ENCODE measurements at places on chromosomes 1 and 21.

DNA sequence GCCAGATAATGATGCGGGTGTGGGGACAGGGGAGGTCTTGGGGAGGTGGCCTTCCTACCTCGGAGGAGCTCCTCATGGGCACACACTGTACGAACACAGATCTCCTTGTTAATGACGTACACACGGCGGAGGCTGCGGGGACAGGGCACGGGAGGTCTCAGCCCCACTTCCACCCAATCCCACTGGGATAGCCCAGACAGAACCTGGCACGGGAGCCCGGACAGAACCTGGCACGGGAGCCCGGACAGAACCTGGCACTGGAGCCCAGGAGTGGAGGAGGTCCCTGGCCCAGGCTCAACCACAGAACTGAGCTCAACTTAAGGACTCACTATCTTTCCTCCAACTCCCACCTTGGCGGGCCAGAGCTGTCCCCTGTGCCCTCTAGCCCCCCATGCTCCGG, 5.2 kb downstream of the MFAP2 start:
- DNase-seq: no peak

GRCh38 chr1:17109892-17110554, 9.2 kb downstream of the PADI2 start:
- DNase-seq: no peak

DNA sequence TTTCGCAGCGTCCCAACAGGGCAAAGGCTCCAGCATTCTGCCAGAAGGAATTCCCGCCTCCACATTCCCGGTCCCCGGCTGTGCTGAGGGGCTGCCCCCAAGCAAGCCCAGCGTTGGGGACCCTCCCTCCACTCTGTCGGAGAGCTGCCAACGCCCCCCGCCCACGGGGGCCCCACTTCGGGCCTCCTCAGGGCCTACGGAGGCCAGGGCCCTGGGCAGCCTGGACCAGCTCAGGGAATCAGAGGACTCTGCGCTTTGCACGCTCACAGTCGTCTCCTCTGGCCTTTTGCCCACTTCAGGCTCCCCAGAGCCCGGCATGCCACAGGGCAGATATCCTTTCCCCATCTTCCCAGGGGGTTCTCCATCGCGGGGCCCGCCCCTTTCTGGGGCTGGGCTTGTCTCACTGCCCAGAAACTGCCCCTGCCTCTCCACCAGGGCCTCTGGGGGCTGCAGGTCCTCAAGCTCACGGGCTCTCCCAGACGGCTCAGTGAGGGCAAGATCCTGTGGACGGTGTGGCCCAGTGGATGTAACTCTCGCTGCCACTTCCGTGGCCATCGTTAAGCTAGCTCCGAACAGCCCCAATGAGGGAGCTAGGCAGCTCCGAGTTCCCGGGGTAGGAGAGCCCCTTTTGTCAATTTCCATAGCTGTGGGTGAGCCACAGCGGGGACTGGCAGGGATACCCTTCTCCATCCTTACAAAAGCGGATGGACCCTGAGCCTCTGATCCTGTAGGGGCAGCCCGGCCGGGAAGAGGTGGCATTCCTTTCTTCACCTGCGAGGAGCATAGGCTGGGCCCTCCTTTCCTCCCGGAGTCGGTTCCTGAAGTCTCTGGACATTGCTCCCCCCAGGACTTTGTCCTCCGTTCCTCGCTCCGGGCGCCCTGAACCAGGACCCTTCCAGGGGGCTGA, 2.8 kb downstream of the ITPKB start:
- peak; percentile 33 for DNase-seq

GRCh38 chr1:20010016-20010415, 30.6 kb upstream of the PLA2G2A start:
- DNase-seq: no peak

- DNase-seq: no peak
Observed at GRCh38 chr1:185418472-185418871, 101.4 kb upstream of the IVNS1ABP start.

DNA sequence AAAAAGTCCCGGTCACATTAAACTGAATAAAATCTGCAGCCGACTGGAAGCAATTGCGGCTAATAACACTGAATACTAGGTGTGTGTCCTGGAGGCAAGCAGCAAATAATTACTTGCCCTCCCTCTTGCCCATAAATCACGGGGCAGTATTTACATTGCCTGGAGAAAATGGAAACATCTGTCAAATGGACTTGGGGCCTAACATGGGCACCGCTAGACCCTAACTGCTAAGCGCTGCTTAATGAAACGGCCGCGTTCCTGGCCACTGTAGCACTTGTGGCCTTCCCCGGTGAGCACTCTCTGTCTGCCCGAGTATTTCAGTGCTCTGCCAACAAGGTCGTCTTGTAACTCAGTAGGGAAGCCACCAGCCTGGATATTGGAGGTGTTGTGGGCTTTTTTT, 23.9 kb upstream of the KNCN start:
- DNase-seq: no peak

GRCh38 chr1:208054485-208054884, 143.6 kb upstream of the CD34 start:
- DNase-seq: no peak

DNA sequence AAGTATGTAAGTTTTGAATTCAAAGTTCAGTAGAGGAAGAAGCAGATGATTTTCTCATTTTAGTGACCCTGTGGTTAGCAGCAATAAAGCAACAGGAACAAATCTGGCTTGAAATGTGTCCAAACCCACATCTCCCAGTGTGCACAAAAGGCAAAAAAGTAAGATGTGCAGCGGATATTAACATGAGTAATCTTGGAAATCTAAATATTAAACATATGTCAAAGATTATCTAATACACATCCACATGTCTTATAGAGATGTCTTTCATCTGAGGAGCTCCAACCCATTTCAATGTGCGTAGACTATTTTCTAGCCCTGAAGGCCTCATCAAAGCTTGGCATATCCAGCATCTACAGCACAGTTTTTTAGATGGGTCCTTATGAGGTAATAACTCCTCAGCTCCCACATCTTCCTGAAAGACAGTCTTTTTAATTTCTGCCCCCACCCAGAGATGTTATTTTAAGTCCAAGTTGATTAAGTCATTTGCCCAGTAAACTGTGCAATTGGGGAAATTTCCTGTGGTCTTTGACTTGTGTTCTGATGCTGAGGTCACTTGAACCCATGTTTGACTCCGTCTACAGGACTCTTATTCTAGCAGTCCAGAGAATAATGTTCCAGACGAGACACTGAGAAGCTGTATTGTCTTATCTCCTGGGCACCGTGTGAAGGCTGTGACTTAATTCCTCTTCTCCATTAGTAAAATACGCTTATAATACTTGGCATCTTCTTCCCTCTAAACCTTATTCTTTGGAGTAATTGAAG, 73.7 kb downstream of the LMO4 start:
- no peak for DNase-seq

DNA sequence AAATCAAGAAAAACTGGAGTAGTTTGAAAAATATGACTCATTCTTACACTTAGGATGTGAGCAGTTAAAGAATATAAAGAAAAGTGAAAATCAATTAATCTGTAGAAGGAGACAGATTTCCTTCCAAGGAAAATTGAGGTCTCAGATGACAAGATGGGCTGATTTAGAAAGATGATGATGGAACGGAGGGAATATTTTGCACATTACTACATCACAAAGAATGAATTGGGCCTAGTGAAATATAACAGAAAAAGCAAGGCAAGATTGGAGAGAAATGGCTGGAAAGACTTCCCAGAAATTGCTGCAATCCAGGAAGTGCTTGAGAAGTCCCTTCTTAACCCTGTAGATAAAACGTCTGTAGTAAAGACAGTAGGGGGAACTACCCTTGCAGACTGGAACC, 169.1 kb upstream of the SYT6 start:
- no peak for DNase-seq

DNA sequence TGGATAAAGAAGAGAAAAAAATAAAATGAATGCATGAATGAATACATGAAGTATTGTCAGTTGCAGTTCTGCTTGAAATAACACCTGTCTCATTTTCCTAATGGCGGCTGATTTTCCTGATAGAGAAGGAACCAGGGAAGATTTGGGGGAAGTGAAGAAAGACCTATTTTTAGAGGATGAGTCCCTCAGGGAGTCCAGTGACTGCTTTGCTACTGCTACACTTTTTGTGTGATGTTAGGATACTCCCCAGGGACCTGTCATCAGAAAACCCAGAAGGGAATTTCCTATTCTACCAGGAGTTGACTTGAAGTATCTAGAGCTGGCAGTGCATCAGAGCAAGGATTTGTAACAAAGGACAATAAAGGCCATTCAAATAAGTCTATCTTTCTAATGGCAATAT, 114.8 kb downstream of the MAB21L3 start:
- no peak for DNase-seq

DNA sequence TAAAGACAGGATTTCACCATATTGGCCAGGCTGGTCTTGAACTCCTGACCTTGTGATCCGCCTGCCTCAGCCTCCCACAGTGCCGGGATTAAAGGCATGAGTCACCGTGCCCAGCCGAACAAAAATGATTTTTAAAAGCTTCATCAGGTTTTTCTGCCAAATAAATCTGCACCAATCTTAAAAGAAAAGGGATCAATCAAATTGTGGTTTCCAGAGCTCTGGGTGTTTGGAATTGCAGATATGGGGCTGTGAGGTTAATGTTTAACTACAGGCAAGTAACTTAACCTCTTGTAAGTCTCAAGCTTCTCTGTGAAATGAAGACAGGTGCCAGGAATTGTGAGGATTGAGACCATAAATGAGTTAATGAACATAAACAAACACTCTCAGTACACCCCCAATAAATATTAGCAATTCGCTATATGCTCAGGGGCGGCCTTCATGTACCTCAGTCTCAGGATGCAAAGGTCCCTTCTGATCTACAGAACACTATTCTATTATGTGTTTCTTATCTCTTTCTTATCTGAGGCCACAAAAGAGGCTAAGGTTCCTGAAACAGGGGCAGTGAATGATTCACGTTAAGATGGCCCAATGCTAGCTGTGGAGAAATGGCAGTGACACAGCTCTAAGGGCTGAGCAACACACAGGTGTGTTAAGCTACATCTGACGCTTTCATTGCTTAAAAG, 7.1 kb upstream of the GNPAT start:
- DNase-seq: no peak

DNA sequence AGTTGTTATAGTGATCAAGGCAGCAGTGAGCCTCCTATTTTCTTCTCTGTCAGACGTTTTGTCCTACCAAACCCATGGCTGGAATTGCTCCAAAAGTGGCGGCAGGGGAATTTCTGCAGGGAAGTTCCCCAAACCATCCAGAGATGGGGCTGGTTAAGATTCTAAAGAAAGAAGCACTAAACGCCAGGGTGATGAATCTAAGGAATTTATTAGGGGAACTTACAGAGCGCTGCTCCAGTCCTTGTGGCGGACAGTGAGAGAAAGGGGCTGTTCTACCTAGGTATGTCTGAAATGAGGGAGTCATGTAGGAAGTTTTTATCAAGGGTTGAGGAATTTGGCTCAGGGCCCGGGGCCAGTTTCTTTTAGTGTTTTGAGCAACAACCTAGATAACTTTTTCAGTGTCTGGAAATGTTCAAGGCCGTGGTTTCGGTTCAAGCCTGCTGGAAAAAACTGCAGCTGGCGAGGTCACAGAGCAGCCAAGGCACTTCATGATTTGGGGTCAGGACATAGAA, 222.4 kb upstream of the B3GALT2 start:
- no peak for DNase-seq

- no peak for DNase-seq
Observed at GRCh38 chr1:194474701-194475100, 1288.3 kb upstream of the B3GALT2 start.

DNA sequence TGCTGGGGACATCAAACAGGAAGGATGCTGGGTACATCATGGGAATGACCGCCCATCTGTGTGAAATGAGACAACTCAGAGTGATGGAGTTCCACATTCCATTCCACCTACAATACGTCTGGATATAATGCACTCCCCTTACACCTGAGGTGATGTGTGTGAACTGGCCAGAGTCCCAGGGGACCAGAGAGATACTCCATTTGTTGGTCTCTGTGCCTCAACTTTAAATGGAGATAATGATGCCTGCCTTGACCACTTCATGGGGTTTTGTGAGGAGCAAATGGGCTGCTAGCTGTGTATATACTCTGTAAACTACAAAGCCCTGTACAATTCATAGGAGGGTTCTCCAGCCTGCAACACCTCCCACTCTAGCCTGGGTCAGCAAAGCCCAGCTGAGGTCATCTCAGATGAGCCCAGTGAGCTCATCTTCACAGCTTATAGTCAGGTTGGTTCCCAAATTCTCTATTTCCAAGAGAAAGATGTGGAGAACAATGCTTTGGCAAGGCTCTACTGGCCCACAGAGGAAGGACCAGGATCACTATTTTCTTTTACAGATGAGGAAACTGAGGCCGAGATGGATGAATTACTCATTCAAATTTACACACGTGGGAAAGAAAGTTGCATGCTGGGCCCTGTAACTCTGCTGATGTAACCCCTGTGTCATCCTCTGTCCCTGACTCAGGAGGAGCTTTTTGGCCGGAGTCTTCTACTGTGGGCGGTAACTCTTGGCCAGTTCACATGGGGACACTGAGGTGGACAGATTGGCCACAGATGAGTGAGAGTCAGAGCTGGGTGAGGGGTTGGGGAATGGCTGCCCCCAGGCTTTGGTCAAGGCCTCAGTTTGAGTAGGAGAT, 105.6 kb upstream of the GCLM start:
- no peak for DNase-seq

- no peak for DNase-seq
Observed at GRCh38 chr1:244046907-244047611, 4.0 kb upstream of the ZBTB18 start.

GRCh38 chr21:15367061-15367626, 302.3 kb upstream of the NRIP1 start:
- DNase-seq: peak; percentile 13

DNA sequence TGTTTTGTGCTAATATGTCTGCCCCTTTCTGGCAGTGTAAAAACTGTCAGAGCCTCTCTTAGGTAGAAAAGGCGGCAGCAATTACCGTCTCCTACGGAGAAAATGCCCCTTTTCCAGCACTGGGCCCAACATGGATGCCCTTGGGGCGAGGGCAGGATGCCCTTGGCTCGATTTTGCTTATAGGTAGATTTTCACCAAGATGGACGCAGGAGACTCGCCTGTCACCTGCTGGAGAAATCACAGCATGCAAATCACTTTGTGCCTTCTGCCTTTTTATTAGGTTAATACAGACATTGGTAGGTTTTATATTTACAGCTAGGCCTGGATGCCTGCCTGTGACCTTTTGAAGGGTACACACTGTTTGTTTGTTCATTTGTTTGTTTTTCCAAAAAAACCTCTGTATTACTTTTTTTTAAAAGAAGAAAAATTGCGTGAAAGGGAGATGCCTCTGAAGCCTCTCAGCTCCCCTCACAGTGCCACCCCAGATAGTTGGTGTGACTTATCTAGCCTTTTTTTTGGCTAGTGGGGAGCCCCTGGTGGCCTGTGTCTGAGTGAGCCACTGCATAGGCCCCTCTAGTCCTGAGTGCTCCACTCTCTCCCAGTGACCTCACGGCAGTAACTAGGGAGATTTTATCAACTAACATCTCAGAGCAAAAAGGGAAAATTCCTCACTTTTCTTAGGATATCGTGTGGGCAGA, 2.5 kb downstream of the ATP1B1 start:
- no peak for DNase-seq

DNA sequence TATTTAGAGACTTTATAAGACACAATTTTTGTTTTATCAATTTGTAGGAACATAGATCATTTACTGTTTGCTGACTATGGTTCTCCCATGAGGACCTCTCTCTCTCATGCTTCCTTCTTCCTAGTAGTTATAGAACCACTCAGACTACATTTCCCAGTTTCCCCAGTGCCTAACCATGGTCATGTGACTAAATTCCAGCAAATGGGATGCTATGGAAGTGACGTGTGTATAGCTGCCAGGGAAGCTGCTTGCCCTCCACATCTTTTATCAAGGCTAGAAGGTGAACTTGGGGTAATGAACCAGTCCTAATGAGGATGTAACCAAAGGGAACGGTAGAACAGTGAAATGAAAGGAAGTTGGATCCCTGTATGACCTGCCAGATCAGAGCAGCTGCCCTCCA, 184.0 kb downstream of the MIS18A start:
- DNase-seq: no peak

GRCh38 chr21:43308815-43309283, 118.1 kb downstream of the SIK1 start:
- DNase-seq: no peak

Measured in WTC11 (cell line).